ENCODE measurements at places on chromosomes 12 and 14. TPM values are rescaled to one million over a fixed set of nuclear protein-coding genes. Genes with fewer than 3 reads are reported as not detected.

The KRT2 gene
- total RNA-seq, result not detected

The GPRC5D gene
- not detected for total RNA-seq

The CCDC63 gene
- not detected for total RNA-seq

The TAS2R9 gene
- total RNA-seq, result 0.11 TPM

The NANOG gene
- total RNA-seq, result not detected

The IRF9 gene
- total RNA-seq, result 55.4 TPM

The MYBPC1 gene
- not detected for total RNA-seq

The PLCZ1 gene
- not detected for total RNA-seq

The LRRK2 gene
- 0.52 TPM for total RNA-seq

The ANKRD13A gene
- 54.3 TPM for total RNA-seq

The TMTC2 gene
- 7.6 TPM for total RNA-seq

The CCDC196 gene
- total RNA-seq, result not detected

The VDR gene
- 0.11 TPM for total RNA-seq

The IL31 gene
- not detected for total RNA-seq

The A2M gene
- 71.5 TPM for total RNA-seq

The CLEC4D gene
- total RNA-seq, result not detected

The C12orf56 gene
- not detected for total RNA-seq

The ADAMTS20 gene
- not detected for total RNA-seq

The OLR1 gene
- total RNA-seq, result not detected

The RTN1 gene
- total RNA-seq, result 0.09 TPM

The ABHD12B gene
- total RNA-seq, result not detected

The SIX1 gene
- 0.11 TPM for total RNA-seq
